ENCODE measurements at places on chromosomes 11 and 22.

DNA sequence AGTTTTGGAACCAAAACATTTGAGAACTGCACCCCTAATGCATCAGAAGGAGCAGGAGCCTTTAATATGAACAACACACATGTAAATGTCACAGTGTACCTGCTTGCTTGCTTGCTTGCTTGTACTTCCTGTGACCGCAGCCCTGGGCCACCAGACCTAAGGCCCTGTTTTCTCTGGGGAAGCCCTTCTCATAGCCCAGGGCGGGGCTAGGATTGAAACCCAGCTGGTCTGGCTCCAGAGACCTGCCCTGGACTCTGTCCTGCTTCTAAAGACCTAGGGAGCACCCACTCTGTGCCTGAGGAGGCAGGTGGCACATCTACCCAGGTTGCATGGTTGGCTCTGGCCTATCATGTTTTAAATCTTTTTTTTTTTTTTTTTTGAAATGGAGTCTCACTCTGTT, 7.6 kb upstream of the MCM5 start:
- no peak for DNase-seq

DNA sequence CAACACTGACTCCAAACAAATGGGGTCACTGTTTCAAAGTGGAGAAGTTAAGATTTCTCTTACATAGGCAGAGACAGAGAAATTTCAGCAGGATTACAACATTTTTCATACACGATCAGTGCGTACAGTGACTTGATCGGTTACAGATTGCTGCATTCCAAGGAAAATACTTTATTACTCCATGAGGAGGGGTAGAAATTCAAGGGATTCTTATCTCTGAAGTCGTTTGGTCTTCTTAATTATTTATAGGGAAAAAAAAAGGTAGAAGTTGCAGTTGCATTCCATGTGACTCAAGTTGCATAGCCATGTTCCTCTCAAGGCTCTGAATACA, 10.7 kb upstream of the SMIM38 start:
- DNase-seq, result no peak

- DNase-seq, result no peak
Measured at GRCh38 chr22:17741866-17742526, 32.3 kb downstream of the BID start.

DNA sequence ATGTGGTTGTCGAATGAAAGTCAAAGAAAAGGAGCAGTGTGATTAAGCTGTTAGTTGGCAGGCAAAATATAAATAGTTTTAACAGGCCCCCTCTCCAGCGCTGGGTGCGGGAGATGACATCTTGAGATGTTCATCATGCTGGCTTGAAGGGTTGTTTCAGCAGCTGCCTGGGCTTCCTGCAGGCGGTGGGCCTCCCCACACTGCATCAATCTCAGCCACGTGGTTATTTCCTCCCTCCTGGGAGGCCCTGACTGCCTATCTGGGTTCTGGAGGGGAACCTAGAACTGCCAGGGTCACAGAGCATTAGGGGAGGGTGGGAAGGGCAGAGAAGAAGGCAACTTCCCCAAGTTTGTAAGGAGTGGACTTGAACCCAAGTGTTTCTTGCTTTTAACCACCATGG, 173.3 kb upstream of the SYT13 start:
- DNase-seq, result no peak
